ENCODE measurements at places on chromosomes 16 and 17.

- DNase-seq: no peak
Measured at GRCh38 chr17:68587026-68587425, 14.1 kb downstream of the FAM20A start.

GRCh38 chr17:49691086-49691676 lies 13.3 kb upstream of the SPOP start:
- no peak for DNase-seq

GRCh38 chr17:66190738-66191592 lies 968 bp downstream of the CEP112 start:
- DNase-seq: peak; percentile 27

DNA sequence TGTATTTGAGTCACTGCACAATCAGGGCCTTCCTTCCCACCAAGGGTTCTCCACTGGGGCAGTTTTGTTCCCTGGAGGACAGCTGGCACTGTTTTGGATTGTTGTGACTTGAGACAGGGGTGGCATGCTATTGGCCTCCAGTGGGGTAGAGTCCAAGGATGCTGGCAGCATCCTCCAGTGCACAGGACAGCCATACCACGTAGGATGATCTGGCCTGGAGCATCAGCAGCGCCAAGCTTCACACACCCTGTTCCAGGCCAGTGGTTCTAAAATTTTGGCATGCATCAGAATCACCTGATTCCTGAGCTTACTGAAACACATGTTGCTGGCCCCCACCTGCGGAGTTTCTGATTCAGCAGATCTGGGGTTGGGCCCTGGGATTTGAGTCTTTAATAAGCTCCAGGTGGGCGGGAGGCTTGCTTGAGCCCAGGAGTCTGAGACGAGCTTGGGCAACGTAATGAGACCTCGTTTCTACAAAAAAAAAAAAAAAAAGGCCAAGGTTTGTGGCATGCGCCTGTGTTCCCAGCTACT lies 83.2 kb downstream of the MGAT5B start:
- no peak for DNase-seq

DNA sequence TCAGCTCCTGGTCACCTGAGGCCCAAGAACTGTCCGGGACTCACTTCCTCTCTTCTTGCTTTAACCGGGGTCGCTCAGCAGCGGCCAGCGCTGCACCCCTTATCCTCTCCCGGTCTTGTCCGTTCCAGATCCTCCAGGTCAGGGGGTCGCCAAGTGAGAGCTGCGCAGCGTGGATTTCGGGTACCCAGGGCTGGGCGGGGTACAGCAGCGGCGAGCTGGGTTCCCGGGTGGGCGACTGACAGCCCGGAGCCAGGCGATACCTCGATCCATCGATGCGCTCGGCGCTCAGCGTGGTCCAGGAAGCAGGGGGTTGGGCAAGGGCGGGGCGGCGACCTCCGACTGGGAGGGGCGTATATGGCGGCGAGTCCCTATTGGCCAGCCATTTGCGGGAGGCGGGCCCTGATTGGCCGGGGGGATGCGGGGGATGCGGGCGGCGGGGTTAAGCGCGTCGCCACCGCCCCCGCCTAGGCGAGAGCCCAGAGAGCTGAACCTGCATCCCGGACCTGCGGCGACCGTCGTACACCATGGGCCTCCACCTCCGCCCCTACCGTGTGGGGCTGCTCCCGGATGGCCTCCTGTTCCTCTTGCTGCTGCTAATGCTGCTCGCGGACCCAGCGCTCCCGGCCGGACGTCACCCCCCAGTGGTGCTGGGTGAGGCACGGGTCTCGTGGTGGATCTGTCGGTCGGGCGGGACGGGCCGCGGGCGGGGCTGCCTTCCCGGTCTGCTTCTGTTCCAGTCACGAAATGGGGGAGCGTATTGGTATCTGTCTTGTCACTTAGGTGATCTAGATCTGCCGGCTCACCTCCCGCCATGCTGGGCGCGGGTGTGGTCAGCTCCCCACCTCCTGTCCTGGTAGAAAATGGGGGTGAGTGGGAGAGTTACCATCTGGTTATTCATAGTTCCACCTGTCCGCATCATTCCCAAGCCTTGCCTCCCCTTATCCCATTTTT lies at the start of gene PLA2G15:
TSS of gene PLA2G15 (plus strand) at position 471 of the 951 bp plus-strand sequence. CDS start at position 525, 54 bp downstream.
- DNase-seq: peak; percentile 55

GRCh38 chr17:73765824-73766563 lies 121.7 kb upstream of the SDK2 start:
- no peak for DNase-seq

- DNase-seq: no peak
Measured at GRCh38 chr17:20920815-20921199, 122.0 kb downstream of the USP22 start.
